Stimulated activated CD8-positive, alpha-beta memory T cell treated with anti-CD3 and anti-CD28 coated beads, Interleukin-2, amount 100 ng/mL, for 48 hours (primary cell): ENCODE measurements at places on chromosomes 4 and X.

DNA sequence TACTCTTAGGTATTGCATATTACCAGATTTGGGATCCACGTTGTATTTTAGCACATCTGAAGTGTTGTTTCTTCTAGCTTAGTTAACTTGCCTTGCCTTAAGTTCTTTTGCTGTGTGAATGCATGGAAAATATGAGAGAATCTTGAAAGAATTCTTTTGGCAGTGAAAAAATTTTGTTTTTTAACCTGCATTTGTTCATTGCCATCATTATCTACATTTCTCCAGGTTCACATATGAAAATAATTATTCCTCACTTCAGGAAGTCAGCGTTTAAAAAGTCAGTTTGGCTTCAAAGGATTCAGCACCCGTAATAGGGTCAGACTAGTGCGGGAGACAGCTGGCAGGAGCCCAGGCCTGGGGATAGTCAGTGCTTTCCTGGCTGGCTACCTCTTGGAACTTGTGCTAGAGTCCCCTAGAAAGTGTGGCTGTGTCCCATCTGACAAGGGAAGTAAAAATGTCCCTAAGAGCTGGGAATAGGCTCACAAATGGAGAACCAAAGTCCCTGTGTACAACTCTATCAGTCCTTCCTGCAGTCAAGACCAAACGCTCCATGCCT, 251.9 kb upstream of the KLF3 start:
- DNase-seq: no peak

DNA sequence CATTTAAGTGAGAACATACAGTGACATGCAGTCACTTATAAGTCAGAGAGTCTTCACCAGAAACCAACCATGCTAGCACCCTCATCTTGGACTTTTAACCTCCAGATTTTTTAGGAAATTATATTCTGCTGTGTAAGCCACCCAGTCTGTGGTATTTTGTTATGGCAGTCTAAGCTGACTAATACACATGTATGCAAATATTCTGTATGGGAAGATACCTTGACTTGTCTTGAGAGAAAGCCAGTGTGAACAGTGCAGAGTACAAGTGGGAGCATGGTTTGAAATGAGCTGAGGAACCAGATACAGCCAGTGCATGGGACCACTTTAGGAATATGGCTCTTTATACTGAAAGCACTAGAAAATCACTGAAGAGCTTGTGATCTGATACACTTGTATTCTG, 110.4 kb upstream of the MAP9 start:
- no peak for DNase-seq

- no peak for DNase-seq
These were observed 610.5 kb upstream of the TECRL start for GRCh38 chr4:65019775-65020174.

DNA sequence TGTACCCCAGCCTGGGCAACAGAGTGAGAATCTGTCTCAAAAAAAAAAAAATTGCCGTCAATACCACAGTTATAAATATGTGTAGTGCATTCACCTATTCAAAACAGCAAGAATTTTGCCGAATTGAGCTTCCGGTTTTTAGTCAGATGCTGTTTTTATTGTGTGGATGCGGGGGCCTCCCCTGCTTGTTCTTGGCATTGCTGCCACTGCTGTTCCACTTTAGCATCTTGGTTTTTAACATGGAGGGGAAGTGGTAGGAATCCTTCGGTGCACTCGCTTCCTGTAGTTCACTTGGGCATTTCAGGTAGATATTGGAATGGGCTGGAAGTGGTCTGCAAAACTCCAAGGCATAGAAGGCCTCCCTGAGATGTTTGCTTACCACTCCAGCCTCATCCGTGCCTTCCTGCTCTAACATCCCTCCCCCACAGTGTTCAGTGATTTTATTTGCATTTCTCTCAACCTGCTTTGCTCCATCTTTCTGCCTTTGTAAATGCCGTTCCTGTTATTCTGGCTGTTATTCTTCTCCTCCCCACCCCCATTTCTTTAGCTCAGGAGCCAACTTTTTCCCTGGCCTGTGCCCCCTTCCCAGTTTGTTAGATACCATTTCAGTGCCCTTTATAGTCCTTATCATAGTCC, 25.5 kb downstream of the MOB1B start:
- DNase-seq: no peak

DNA sequence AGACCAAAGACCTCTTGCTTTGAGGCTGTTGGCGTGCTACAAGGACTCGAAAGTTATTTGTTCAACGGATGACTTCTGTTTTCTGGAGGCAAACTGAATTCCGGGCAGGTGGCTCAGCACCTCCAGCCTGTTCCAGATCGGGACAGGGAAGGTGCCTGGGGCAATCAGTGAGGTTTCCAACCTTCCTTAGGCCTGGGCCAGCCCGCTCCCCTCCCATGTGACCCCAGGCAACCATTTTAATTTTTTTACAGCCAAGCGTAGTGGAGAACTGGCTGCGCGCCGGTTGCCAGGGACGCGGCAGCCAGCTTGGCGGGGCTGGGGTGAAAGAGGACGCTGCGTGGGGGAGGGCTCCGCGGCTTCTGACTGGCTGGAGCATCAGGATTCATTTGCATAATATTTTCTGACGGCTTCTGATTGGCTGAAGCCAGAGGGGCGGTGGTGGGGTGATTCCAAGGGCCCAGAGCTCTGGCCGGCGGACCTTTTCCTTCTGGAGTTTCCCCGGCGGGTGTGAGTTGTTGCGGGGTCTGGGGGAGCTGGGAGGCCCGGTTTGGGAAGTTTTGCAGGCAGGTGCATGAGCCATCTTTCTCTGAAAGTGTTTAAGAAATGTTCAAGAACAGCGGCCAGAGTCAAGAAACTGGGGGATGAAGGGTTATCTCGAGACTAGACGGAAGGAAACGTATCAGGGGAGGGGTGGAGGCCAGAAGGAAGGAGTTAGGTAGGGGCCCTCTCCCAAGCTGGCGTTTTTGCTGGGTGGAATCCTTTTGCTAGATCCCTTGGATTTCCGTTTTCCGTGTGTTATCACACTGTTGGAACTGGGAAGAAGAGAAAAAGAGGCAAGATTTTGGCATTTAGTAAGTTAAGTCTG, at the start of gene MID1IP1:
Gene MID1IP1, plus strand, starts transcription at position 479 of the 865 bp plus-strand sequence. CDS start 3,488 bp downstream, outside the sequence.
- peak; percentile 49 for DNase-seq

GRCh38 chr4:5964030-5964429, 54.2 kb downstream of the C4orf50 start:
- no peak for DNase-seq

- DNase-seq: peak; percentile 26
These were observed 23.4 kb downstream of the CCNI start for GRCh38 chr4:77052352-77052751.

DNA sequence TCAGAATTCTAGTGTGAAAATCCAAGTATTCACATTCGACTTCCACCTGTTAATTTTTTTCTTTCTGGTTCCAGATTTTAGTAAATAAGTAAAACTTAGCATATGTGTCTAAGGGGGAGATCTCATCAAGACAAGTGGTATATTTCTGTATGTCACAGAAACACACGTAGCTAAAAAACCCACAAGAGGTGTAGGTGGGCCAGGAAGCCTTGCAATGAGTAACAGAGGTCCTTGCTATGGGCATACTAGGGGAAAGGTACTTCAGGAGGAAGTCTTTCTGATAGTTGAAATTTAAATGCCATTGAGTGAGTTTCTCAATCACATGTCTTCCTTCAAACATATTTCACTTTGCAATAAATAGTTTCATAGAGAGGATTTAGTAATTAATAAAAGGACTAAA, 315.8 kb downstream of the MID1IP1 start:
- no peak for DNase-seq

DNA sequence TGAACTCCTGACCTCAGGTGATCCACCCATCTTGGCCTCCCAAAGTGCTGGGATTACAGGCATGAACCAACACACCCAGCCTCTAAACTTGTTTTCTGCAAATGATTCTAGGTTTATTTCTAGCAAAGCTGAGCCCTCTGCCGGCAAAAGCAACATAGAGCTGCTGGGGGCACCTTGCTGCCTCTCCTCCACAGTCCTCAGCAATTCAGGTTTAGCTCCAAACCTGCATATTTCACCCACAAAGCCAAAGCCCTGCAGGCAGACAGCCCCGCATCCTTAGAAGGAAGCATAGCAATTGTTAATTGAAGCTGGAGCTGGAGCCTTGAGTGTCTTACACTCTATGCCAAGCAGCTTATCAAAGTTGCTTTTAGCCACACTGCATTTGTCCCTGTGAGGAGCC, 24.9 kb upstream of the OCIAD2 start:
- no peak for DNase-seq

- no peak for DNase-seq
These were observed 38.5 kb upstream of the C1GALT1C1 start for GRCh38 chrX:120668357-120668756.

DNA sequence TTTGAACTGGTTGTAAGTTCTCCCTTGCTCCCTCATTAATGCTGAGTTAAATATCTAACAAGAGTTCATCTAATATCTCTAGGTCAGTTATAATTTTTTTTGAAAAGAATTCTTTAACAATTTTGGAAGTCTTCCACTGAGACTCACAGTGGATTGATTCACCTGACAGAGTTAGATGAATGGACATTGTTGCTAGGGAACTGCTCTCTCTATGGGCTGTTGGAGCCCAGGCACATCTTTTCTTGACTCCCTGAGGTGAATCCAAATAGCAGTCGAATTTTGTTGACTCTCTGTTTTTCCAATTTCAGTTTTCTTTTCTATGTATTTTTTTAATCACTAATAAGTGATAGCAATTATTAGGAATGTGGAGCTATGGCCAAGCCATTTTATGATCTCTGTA, 996.1 kb upstream of the PABPC4L start:
- no peak for DNase-seq

DNA sequence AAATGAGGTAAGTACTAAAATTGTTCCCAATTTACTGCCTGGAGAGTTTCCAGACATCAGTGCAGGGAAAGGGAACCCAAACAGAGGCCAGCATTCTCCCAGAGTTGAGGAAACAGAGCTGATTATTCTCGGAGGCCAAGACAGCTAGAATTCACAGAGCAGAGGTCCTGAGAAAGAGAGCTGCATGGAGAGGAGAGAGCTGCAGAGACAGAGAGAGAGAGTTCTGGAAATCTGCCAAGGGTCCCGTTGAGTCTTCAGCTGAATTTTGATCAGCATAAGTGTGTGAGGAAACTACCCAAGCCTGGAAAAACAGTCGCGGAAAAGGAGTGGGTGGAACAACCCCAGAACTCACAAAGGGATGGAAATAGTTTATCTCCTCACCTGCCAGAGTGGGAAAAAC, 43.8 kb upstream of the GPR173 start:
- no peak for DNase-seq

- DNase-seq: no peak
These were observed 9.5 kb downstream of the GABRB1 start for GRCh38 chr4:47040828-47041227.

DNA sequence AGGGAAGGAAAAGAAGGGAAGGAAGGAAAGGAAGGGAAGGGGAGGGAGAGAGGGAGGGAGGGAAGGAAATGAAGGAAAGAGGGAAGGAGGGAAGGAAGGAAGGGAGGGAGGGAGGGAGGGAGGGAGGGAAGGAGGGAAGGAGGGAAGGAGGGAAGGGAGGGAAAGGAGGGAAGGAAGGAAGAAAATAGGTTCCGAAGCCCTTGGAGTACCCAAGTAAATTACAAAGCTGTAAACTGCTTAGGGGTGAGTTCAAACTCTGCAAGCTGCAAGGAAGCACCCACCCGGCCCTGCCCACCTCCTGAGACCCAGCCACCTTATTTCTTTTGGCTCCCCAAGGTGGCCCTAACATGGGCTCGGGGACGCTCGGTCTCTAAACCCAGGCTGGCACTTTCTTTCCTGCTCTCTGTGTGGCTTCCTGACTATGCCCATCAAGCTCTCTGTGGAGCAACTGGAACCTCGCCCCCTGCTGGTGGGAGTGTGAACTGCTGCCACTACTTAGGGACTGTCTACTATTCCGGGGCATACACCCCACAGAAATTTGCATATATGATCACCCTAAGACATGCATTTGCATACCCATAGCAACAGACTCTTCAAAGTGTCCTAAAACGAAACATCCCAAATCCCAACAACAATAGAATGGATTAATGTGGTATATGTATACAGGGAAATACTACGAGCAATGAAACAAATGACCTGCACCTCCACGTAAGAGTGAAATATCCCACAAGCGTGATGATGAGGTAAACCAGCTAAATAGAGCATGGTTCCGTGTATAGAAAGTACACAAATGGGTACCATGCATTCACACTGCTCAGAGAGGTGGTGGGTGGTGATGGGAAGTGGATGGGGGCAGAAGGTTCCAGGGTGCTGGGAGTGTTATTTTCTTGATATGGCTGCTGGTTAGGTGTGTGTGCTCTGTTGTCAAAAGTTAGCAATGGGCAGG, 151.7 kb upstream of the TBL1X start:
- DNase-seq: peak; percentile 61

DNA sequence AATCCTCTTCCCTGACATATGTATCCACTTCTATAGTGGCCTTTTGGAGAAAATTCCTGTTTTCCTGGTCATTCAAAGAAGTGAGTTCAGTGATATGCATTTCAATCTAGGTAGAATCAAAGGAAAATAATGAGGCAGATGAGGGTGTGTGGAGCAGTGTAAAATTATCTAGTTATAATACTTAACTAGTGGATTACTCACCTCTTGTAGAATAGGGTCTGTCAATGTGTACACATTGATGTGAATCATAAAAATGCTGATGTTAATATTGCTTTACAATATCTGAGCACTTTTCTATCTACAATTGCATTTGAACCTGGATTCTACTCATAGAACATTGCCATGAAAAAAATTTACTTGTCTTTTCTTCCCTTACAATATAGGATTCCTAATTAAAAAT, 293.5 kb downstream of the GBA3 start:
- no peak for DNase-seq

DNA sequence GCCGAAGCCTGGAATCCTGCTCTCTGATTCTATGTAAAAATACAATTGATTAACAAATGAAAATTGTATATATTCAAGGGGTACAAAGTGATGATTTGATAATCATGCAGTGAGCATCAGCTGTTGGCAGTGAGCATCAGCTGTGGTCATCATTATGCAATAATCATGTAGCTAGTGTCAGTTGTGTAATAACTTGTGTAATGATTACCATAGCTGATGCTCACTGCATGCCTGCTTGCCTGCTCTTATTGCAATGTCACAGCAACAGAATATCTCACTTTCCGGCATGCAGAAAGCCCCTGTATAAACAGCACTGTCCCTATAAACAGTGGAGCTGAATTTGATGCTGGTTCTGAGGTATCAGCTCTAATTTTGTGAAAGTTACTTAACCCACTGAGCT, 46.8 kb downstream of the SULT1B1 start:
- DNase-seq: no peak

- DNase-seq: no peak
These were observed 1163.5 kb upstream of the PABPC4L start for GRCh38 chr4:135365065-135365464.

- DNase-seq: no peak
These were observed 27.9 kb downstream of the SLC4A4 start for GRCh38 chr4:71366766-71367165.

GRCh38 chr4:122360754-122361153, 18.1 kb upstream of the ADAD1 start:
- DNase-seq: no peak

GRCh38 chr4:169060391-169061091, 50.5 kb upstream of the CBR4 start:
- no peak for DNase-seq

DNA sequence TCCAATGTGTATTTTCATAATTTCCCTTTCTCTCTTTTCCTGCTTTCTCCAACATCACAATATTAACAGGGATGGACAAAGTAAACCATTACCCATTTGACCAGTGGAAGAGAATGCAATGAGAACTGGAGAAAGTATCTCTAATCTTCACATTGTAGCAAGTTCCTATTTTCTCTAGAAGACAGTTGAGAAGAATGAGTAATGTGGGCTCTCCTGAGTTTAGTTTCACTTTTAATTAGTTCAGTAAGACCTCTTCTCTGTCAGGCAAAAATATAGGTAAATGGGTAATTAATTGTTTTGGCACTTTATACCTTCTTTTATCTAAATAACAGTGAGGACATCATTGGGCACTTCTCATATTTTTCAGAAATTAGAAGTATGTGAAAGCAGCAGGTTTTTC, 602.0 kb downstream of the GLUD2 start:
- no peak for DNase-seq

GRCh38 chr4:183686461-183686860, 27.4 kb downstream of the TRAPPC11 start:
- no peak for DNase-seq
